ENCODE measurements at places on chromosomes 12 and 14. TPM values are rescaled to one million over a fixed set of nuclear protein-coding genes. Genes with fewer than 3 reads are reported as not detected.

OR5AU1 gene
- not detected for polyA plus RNA-seq

OR11H12 gene
- polyA plus RNA-seq = not detected

HOXC4 gene
- 37.2 TPM for polyA plus RNA-seq

KRT71 gene
- polyA plus RNA-seq = not detected

- DNase-seq = no peak
Observed at GRCh38 chr12:2640709-2641108, 154.1 kb upstream of the FKBP4 start.

- DNase-seq = no peak
Observed at GRCh38 chr14:74404435-74404834, 21.6 kb downstream of the SYNDIG1L start.
